ENCODE measurements at places on chromosomes 3 and 15.

DNA sequence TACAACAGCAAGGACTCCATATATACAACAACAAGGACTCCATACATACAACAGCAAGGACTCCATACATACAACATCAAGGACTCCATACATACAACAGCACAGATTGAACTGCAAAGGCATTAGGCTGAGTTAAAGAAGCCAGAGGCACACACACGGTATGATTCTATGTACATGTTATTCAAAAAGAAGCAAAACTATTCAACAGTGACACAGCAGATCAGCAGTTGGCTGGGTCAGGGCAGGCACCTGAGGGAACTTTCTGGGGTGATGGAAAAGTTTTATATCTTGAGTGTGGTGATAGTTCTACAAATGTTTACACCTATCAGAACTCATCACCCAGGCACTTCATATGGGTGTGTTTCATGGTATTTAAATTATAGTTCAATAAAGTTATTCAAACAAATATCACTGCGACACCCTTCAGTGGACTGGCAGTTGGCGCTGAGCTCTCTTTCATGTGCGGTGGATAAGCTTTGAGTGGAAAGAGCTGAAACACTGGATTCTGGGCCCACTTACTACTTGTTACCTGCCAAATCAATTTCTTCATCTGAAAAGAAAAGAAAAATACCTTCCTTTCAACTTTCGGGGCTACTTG, 28.0 kb downstream of the RFTN1 start:
- no peak for DNase-seq

DNA sequence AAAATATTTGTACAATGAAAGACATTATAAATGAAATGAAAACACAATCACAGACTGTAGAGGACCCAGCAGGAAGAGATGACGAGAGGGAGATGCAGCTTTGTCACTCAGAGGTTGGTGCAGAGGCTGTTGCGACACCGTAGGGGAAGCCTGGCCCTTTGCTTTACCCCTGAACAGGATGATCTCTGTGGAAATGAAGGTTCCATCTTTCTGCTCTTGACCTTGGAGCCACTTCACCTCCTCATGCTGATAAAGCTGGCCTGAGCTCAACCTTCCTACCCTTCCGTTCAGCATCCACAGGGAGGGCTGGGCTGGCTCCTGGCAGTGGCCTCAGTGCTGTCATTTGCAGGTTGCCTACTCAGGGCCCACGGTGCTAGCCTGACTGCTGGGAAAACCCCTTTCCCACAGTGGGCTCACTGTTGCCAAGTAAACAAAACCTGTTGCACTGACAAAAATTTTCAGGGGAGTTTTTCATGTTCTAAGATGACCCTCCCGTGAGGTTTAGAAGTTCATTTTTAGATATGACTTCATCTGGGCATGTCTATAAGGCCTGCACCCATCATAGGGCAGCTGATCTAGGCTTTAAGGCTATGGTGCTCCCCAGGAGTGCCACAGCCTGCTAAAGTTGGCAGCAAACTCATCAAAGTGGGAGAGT, 3.0 kb upstream of the CD80 start:
- DNase-seq, result peak; percentile 80

- peak; percentile 64 for DNase-seq
Measured at GRCh38 chr3:61894988-61895935, 333.9 kb downstream of the PTPRG start.

- DNase-seq, result no peak
Measured at GRCh38 chr3:151526757-151527156, 65.9 kb upstream of the IGSF10 start.

- DNase-seq, result no peak
Measured at GRCh38 chr3:44939581-44940036, 36.4 kb downstream of the ZDHHC3 start.

GRCh38 chr3:157135671-157136396, 24.1 kb downstream of the CCNL1 start:
- no peak for DNase-seq

GRCh38 chr3:71226565-71227269, 356.8 kb downstream of the FOXP1 start:
- DNase-seq, result peak; percentile 98

Data from activated CD4-positive, alpha-beta T cell treated with anti-CD3 and anti-CD28 coated beads, Interleukin-10, Interleukin-2, amounts not matched to agents 100 ng/mL and 50 ng/mL, durations not matched to agents 16 hours and 8 hours (primary cell).